ENCODE measurements at places on chromosomes 5 and 9.
A peak's percentile ranks its signal among the peaks of the same experiment; 100 is the strongest.

- DNase-seq, result no peak
Observed at GRCh38 chr5:132756542-132756941, 9.3 kb downstream of the CCNI2 start.

DNA sequence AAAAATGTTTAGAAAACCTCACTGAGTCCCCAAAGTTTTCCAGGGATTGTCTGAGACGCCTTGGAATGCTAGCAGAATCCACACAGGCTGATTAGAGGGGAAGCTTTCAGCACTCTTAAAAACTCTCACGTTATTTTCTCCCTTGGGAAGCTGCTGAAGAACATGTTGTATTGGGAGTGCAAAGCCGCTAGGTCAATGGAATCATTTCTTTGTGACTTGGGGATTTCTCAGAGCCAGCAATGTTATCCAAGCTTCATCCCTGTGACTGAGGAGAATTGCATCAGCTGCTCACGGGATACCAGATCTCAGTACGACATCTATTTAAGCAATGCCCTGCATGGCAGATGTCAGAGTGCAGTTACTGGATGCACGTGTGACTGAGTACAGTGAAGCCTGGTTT lies 426.4 kb upstream of the MPDZ start:
- no peak for DNase-seq

- peak; percentile 95 for DNase-seq
Observed at GRCh38 chr9:124659099-124659659, 111.9 kb downstream of the NR6A1 start.

GRCh38 chr9:2377117-2377516 lies 244.5 kb upstream of the VLDLR start:
- DNase-seq, result no peak

DNA sequence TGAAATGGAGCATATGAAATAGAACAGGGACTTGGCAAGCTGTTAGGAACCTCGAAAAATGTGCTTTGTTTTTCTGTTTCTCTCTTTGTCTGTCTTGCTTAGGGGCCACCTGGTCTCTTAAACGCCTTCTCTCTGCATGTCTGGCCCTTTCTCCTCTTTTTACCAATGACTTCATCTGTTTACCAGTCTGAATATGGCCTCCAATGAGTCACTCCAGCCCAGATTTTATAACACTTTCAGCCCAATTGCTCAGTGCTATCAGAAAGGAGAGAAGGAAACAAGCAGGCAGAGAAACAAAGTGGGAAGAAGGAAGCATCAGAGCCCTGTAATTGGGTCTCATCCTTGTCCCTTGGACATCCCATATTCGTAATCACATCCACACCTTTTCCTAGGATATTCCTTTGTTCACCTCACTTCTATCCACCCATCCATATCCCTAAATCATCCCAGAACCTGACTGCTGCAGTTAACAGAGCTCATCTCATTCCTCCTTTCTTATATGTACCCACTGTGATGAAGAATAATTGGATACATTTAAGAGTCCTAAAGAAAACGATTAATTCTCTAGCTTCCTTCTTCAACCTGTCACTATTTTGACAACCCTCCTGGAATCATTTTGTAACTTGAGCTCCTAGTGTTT lies 151.8 kb upstream of the GPR151 start:
- no peak for DNase-seq

DNA sequence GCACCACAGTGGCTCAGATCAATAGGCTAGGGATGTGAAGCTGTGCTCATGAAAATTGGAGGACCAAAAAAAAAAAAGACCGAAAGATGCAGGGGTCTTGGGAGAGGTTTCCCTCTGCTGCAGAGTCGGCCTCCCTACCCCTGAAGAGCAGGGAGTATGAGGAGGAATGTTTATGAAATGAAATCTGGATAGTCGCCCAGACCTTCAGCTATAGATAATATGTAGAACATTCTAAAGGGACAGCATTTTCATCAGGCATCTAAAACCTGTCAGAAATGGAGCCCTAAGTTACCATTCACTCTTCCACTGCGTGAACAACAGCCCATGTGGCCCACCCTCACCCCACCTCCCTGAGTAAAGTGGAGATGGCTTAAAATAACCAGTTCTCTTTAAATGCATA lies 122.9 kb downstream of the TMEM174 start:
- no peak for DNase-seq

GRCh38 chr9:134605966-134606357 lies 35.6 kb upstream of the COL5A1 start:
- no peak for DNase-seq

DNA sequence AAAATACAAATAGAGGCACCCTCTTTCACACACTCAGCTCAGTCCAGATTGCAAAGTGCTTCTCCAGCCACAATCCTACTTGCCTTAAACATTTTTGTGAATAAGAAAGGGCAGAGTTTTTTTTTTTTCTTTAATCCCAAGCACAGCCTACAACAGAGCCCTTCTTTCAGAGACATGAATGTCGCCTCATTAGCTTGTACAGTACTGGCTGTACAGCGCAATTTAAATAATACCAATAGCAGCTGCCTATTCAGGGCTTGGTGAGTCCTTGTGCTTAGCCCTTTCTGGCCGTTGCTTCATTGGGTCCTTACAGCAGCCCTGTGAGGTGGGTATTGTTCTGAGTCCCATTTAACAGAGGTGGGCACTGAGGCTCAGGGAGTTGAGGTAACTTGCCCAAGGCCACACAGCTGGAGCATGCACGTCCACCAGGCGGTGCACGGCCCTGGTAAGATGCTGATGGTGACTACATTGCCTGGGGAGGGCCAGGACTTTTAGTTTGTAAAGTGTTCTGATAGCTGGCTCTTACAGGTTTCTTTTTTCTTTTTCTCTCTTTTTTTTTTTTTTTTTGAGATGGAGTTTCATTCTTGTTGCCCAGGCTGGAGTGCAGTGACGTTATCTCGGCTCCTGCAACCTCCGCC lies 23.1 kb downstream of the NDST1 start:
- DNase-seq, result no peak

DNA sequence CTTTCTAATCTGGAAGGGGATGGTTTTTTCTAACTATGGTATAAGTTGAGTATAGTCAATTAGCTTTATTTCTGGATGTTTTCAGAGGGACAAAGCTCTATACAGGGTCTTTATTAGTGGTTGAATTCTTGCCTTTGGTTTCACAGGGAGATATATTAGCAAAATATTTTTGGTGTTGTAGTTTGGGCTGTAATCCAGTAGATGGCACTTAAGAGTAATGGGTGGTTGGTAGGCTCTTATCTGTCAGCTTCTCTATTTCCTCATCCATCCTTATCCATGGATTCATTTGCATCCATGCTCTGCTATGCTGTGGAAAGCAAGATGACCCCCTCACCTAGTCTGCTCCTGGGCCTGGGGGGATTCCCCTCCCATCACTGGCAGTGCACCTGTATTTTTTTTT lies 363.6 kb upstream of the CYLC2 start:
- peak; percentile 27 for DNase-seq

DNA sequence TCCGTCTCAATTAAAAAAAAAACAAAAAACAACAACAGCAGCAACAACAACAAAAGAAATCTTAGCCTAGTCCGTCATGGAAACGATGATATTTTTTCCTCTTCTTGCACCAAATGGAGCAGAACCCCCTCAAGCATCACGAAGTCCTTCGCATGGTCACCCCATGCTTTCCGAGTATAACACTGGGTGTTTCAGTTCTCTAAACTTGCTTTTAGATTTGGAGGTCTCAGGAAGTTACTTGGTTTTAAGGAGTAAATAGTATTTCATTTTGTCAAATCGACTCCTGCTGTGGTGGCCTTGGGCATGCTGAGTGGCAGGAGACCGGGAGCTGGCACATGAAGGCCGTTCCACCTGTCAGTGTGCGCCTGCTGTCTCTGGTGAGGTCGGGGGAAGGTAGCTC lies 118.5 kb upstream of the CACNA1B start:
- no peak for DNase-seq

DNA sequence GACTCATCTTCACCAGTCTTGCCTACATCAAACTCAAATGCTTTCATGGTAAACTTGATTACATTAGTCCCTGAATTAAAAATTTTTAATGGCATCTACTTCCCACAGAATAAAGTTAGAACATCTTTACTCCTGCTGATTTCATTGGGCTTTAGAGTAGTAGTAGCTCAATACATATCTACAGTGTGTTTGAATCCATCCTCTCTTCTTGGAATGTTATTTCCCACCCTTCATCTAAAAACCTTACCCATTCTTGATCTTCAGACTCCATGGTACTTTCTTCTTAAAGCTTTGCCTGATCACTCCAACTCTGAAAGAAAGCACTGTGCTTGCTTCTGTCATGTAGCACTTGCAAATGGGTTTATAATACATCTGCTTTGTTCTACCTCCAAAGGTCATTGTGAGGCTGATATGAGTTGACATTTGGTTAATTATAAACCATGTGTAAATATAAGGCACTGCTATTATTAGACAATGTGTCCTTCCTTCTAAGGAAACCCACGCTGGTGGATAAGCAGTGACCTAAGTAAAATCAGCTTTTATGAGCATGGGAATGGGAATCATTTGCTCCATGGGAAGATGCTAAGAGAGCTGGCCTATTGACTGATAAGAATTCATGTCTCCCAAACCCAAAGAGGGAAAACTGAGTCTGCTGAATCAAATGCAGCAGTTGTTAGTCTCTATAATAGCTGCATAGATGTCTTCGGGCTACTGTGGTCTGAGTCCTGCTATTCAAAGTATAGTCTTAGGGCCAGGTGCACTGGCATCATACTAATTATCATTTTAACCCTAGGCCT lies 7.5 kb upstream of the PRLR start:
- DNase-seq, result no peak

- no peak for DNase-seq
Observed at GRCh38 chr9:12906646-12907045, 131.8 kb downstream of the LURAP1L start.

DNA sequence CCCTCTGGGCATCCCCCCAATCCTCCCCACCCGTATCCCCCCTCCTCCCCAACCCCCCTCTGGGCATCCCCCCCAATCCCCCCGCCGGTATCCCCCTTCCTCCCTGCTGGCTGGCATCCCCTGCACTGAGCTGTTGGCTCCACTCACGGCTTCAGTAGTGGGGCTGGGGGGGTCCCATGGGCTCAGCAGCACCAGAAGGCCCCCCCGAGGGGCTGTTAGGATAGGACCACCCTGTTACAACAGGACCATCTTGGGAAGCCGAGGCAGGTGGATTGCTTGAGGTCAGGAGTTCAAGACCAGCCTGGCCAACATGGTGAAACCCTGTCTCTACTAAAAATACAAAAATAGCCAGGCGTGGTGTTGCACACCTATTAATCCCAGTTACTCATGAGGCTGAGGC lies 42.4 kb downstream of the EXD3 start:
- no peak for DNase-seq

DNA sequence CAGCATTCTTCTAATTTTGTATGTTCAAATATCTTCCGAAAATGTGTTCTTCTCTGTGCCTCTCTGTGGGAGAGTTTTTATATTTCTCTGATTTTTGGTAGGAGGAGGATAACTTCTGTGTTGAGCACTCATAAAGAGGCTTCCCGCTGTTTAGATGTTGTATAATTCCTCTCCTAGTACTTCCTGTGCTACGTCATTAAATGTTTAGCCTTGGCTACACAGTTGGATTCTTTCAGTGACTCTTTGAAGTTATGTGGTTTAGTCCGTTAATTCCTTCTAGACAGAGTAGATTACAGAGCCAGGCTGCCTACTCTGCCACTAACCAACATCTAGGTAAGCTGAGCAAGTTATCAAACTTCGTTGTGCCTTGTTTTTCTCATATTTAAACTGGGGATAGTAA lies 302.6 kb downstream of the OSTF1 start:
- DNase-seq, result no peak
